ENCODE measurements at places on chromosomes 12 and 14.

DNA sequence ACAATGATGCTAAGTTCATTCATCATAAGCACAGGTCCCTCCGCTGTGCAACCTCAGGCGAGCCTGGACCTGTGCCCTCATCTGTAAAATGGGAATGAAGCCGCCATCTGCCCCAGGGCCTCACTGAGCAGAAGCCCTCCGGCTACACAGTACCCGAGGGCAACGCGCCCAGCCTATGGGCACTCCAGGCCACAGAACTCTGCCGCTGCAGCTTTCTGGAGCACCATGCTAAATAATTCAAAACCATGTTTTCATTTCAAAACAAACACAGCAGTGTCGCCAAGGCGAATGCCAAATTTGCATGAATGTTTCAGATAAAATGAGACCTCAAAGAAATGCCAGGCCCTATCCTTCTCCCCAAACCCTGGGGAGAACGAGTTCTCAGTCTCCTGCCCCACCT, 4.0 kb downstream of the NCOR2 start:
- no peak for DNase-seq

DNA sequence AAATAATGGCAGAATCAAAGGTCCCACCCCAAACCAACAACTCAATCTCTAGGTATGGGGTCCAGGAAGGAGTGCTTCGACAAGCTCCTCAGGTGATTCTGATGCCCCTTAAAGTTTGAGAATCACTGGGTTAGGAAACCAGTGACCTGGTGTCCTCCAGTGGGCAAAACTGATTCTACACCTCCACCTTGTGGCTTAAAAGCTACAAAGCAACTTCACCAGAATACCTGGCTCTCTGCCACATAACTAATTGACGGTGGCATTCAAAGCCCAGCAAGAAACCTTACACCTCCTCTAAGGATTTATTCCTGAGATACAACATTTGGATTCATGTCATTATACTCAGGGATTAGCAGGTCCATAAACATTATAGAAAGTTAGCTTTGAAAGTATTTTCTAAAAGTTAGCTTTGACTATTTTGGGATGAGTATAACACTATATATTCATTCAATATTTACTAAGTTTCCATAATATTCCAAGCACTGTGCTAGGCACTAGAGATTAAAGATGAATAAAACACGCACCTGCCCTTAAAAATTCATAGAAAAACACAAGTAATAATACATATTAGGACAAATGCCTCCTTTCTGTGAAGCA, 45.4 kb downstream of the DCAF5 start:
- peak; percentile 51 for DNase-seq

GRCh38 chr14:26811756-26812305, 214.0 kb upstream of the NOVA1 start:
- no peak for DNase-seq

DNA sequence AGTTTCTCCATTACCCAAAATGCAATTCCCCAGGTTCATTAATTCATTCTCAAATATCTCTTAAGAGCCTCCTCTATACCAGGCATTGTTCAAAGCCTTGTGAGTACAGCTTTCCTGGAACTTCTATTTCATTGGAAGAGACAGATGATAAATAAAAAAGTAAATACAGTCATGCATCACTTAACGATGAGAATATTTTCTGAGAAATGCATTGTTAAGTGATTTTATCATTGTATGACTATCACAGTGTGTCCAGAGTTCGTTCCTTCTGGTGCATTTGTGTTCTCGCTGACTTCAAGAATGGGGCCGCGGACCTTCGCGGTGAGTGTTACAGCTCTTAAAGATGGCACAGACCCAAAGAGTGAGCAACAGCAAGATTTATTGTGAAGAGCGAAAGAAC, 66.0 kb downstream of the ANO4 start:
- no peak for DNase-seq

GRCh38 chr14:64758691-64759554, 54.7 kb downstream of the PLEKHG3 start:
- no peak for DNase-seq

- DNase-seq = peak; percentile 88
These were observed 428.1 kb downstream of the NRXN3 start for GRCh38 chr14:78598046-78598920.

DNA sequence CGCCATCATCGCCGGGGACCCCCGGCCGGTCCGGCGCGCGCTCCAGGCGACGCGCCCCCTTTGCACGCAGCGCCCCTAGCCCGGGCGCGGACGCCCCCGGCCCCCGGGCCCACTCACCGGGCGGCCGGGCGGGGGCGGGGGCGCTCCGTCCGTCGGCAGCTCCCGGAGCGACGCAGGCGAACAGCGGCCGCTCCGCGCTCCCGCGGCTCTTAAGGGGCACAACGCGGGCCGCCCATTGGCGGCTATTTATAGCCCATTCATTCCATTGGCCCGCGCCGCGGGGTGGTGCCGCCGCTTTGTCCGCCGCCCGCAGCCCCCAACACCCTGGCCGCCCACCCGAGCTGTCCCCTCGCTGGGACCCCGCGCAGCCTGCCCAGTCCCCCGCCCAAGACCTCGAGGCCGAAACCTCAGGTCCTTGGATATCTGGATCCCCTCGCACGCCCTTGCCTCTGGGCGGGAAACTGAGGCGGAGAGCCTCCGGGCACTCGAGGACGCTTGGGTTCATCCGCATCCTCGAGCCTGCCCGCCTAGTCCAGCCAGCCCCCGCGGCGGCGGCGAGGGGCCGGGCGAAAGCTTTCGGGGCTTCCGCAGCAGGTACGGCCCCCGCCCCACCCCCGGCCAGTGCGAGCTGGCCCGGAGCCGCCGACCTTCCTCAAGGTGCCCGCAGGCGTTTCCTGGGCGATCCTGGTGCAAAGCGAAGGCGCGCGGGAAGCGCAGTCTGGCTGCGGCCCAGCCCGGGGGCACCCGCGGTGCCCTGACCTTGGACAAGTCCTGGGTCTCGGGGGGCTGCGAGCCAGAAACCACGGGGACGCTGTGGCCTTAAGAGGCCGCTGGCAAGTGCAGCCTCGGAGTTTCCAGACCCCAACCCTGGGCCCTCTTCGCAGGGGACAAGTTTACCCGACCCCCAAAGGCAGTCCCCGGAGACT, at the start of gene CKB:
Gene CKB (minus strand): TSS at position 182 of the 926 bp plus-strand sequence. CDS start 337 bp downstream, outside the sequence.
- peak; percentile 75 for DNase-seq

DNA sequence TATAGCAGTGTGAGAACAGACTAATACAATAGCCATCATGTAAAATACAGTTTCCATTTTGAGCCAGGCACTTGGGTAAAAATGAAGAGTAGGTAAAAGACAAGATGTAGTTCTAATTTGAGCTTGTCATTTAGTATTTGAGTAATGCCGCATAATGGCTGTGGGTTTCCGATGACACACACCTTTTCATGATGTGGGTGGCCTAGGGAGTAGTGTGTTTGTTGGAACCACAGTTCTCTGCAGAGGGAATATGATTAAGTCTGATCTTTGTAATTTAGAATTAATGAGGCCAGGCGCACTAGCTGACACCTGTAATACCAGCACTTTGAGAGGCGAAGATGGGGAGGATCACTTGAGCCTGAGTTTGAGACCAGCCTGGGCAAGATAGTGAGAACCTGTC, 61.8 kb downstream of the RCOR1 start:
- no peak for DNase-seq

DNA sequence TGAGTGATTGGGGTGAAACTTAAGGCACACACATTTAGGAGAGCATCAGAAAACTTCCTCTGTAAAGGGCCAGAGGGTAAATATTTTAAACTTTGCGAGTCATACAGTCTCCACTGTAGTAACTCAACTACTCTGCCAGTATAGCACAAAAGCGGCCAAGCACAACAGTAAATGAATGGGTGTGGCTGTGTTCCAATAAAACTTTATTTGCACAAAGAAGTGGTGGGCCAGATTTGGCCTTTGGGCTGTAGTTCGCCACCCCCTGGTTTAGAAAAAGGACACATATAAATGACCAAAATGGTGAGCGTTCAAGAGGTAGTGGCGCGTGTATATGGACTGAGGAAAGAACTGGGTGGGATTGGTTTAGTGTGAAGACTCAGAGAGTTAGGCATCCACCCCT, 109.9 kb downstream of the CALM1 start:
- no peak for DNase-seq

DNA sequence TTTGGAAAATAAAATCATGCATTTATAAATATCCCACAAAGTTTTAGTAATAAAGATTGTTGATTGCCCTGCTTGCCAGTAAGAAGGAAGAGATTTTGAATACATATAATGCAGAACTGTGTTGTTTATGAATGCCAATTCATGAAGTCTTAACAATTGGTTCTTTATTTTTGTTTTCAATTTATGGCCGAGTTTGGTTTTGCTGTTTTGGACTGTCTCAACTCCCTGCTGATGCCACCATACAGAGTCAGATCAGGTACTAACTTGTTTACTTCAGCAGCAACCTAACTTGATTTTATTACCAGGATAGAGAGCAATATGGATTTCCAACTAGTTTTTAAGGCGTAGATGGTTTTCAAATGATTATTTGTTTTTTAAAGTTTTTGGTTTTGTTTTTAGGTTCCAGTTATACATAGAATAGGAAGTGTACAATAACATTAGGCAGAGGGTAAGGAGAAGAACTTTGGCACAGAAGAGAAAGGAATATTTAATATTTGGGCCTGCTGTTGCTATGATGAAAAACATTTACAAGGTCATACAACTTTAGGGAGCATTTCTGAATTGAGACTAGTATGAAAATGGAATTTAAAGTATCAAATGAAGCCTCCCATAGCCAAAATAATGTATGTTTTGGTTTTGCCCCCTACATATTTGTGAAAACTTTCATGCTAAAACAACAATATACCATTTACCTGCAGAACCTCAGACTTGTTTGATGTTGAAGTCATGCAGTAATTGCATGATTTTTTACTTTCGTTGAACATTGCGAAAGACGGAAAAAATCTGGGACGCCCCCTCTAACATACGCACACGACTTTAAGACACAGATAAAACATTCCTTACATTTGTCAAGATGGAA, 904 bp upstream of the FAM177A1 start:
- DNase-seq = no peak

- DNase-seq = no peak
These were observed 7.5 kb upstream of the BAZ2A start for GRCh38 chr12:56637621-56638020.

- DNase-seq = no peak
These were observed 14.8 kb downstream of the ULK1 start for GRCh38 chr12:131909081-131909751.

- DNase-seq = no peak
These were observed 753.6 kb downstream of the SLC16A7 start for GRCh38 chr12:60349232-60349978.

DNA sequence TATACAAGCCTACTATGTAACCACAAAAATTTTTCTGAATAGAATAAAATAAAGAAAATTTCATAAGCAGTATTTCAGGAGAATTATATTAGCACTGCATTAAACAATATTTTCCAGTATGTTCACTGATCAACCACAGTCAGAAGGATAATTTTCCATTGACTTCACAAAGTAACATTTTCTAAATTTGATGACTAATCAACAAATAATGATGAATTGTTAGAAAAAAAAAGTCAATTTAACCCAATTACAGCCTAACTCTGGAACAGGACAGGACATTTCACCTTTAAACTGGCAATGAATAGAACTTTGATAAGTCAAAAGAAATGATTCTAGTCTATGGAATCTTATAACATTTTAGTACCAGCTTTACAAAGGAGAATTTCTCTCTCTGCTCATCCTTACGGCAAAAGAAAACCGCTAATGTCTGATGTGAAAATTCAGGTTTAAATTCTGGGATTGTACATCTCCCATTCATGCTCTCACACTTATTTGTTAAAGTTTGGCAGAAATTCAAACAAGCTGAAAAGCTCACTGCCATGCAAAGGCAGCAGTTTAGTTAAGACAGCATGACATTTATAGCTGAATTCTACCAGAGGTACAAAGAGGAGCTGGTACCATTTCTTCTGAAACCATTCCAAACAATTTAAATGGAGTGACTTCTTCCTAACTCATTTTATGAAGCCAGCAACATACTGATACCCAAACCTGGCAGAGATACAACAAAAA, 84.5 kb downstream of the MDGA2 start:
- no peak for DNase-seq

DNA sequence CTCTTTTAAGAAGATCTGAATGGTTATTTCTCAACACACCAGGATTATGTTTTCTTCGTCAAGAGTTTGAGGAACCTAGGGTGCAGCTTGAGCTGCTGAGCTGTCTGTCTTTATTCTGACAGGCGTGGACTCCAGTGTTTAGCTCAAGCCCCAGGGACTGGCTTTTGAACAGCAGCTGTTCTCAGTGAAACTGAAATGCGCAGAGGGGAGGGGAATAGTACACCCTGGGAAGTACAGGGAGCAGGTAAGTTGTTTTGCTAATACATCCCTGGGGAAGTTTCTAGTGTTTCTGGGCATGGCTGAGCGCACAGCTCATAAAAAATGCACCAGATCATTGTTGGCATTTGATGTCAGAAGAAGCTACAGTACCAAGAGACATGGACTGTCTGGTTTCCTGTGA, 659.8 kb downstream of the DIO2 start:
- no peak for DNase-seq

DNA sequence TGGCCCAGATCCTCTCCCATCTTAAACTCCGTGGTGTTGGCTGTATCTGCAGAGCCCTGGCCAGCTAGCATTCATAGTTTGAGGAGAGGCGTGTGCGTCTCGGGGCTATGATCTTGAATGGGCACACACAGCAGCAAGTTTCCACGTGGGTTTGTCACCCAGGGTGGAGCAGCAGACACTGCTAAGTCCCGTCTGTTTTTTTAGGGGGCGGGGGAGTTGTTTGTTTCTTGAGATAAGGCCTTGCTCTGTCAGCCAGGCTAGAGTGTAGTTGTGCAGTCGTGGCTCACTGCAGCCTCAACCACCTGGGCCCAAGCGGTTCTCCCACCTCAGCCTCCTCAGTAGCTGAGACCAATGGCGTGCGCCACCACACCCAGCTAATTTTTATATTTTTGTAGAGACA, 20.1 kb upstream of the TEX22 start:
- no peak for DNase-seq

GRCh38 chr12:106682594-106683234, 91.8 kb upstream of the RIC8B start:
- DNase-seq = no peak

- peak; percentile 58 for DNase-seq
These were observed 5.0 kb upstream of the SLC4A8 start for GRCh38 chr12:51419425-51420193.

GRCh38 chr14:20327005-20327869, 5.8 kb downstream of the CCNB1IP1 start:
- DNase-seq = no peak

- no peak for DNase-seq
These were observed 94.9 kb downstream of the DAAM1 start for GRCh38 chr14:59283361-59283760.

DNA sequence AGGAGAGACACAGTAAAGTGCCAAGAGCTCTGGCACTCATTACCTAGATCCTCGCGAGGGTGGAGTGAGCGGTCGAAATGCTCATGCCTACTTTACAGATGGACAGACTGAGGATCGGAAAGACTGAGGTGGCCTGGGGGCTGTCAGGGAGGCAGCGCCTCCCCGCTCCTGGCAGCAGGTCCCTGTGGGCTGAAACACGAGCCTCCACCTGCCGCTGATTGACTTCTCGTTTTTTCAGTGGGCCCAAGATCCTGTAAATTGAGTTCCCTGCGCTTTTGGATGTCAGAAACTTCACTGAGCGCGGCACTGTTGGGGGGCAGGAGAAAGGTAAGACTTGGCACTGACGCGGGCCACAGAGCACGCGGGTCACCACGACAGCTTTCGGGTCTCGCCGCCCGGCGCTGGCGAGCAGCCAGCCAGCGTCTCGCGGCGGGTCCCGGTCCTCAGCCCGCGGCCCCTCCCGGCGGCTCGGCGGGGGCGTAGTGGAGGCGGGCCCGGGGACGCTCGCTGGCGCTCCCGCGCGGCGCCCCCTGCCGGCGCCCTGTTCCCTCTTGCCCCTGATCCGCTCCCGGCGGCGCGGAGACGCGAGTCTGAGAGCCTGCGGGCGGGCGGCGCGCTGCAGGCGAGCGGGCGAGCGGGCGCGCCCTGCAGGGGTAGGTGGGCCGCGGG, 552 bp upstream of the SCN8A start:
- no peak for DNase-seq

Measured in H9 (cell line).